ENCODE measurements at places on chromosomes 3 and 15.

DNA sequence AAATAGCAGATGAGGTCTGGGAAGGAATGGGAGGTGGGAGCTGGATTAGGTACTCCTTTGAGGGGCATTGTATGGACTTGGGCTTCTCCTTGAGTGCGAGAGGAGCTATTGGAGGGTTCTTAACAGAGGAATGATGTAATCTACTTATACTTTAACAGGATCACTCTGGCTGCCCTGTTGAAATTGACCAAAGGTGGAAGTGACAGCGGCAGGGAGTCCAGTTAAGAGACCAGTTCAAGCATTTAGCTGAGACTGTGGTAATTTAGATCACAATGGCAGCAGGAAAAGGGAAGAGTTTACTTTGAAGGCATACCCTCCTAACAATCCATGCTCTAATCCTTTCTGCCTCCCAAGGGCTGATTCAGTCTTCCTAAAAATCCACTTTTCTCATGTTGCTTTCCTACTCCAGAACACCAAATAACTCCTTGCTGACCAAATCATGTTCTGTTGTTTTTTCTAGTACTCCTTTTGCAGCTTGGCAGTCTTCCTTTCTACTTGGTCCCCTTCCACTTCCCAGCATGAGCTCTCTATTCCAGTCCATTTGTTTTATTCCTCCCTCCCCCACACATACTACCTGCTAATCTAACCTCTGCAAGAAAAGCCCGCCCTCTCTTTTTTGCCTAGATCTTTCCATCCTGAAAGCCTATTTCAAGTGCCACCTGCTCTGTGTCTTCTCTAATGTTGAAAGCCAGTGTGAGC is 139.4 kb downstream of the NECTIN3 start:
- DNase-seq = no peak

GRCh38 chr3:69283496-69283895 is 102.4 kb downstream of the FRMD4B start:
- no peak for DNase-seq

DNA sequence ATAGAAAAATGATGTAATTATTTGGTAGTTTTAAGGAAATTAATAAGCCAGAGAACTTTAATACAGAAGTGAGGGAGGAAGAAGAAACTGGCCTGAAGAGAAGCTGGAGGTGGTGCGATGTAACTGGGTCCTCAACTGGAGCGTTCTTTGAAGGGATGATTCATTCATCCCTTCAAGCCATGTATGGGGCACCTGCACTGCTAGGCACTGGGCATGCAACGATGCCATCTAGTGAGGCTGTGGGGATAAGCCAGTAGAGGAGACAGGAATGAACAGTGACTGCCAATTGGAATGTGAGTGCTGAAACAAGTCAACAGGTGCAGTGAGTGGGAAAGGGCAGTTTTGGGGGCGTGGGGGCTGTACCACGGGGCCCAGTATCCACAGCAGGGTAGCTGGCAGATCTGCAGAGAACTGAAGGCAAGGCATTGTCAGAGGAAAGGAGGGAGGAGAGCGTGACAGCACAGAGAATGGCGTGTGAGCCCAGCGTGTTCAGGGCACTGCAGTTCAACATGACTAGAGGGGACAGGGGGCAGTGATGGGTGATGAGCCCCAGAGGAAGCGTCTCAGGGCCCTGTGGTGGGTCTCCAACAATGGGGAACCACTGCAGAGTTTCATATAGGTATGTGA is 3.8 kb upstream of the KIF23 start:
- no peak for DNase-seq

- no peak for DNase-seq
These were observed 626.1 kb downstream of the MCTP2 start for GRCh38 chr15:94857466-94857865.

GRCh38 chr3:108605491-108605890 is 16.0 kb downstream of the DZIP3 start:
- no peak for DNase-seq

GRCh38 chr3:160747422-160747821 is 8.6 kb upstream of the PPM1L start:
- DNase-seq = no peak

GRCh38 chr3:188279502-188280335 is 125.8 kb downstream of the LPP start:
- DNase-seq = no peak

DNA sequence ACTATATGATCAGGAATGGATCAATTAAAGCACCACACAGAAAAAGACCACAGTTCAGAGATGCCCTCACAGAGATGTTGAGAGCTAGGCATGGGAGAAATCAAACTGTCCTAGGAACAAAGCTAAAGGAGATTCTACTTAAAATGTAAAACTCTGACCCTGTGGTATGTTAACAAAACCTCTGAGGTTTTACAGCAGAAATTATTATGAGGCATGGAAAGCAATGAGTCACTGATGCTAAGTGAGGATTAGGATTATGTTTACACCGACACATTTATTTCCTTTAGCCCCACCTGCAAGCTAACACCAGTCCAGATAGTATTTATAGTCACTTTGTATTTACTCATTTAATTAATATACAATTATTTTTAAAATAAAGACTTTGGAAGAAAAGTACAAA is 1242.2 kb downstream of the OTOL1 start:
- DNase-seq = no peak

DNA sequence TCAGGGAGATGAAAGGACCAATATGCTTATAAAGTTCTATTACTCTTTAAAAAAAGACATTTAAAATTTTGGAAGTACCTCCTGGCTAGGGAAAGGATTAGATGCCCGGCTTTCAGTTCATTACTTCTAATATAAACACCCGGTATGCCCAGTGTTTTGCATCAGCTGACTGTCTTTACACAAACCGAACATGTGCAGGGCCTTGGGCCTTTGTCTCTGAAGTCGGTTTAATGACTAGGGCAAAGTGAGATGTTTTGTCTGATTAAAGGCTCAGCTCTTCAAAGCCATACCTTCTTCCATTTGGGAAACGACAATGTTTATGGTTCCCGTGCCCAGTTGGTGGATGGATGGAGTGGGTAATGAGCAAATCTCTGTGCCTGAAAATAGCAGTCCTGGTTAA is 179.3 kb upstream of the LRTM1 start:
- no peak for DNase-seq

DNA sequence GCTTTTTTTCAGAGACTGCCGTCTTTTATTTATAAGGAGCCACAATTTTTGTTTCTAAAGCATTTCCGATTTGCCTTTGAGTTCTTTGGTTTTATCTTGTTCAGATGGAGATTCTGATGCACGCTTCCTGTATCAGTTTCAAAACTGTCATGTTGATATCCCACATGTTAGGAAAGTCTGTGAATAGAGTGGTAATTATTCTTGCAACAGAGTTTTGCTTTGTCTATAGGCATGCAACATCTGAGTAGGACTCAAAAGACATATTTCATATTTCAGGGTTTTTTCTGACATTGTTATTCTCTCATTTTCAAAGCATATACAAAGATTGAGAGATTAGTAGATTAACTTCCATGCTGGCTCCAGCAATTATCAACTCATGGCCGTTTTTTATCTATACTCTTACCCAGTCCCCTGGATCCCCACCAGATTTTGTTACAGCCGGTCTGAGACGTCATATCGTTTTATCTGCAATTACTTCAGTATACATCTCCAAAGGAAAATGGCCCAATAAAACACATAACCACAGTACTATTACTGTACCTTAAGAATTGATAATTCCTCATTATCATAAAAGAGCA is 22.4 kb downstream of the PAQR5 start:
- DNase-seq = no peak

- no peak for DNase-seq
These were observed 60.4 kb downstream of the BOC start for GRCh38 chr3:113271594-113272384.
